Tongue (tissue), 3 donors: ENCODE measurements at places on chromosomes 2 and 18. TPM values are rescaled to one million over a fixed set of nuclear protein-coding genes. Genes with fewer than 3 reads are reported as not detected.
A peak's percentile ranks its signal among the peaks of the same experiment; 100 is the strongest.

GRCh38 chr2:128327180-128327964 lies 8.7 kb upstream of the HS6ST1 start:
- no peak for DNase-seq

The CYP26B1 gene
- total RNA-seq, result 13.8 TPM

The BMP10 gene
- total RNA-seq, result not detected

The SOX11 gene
- total RNA-seq, result 15.8 TPM

DNA sequence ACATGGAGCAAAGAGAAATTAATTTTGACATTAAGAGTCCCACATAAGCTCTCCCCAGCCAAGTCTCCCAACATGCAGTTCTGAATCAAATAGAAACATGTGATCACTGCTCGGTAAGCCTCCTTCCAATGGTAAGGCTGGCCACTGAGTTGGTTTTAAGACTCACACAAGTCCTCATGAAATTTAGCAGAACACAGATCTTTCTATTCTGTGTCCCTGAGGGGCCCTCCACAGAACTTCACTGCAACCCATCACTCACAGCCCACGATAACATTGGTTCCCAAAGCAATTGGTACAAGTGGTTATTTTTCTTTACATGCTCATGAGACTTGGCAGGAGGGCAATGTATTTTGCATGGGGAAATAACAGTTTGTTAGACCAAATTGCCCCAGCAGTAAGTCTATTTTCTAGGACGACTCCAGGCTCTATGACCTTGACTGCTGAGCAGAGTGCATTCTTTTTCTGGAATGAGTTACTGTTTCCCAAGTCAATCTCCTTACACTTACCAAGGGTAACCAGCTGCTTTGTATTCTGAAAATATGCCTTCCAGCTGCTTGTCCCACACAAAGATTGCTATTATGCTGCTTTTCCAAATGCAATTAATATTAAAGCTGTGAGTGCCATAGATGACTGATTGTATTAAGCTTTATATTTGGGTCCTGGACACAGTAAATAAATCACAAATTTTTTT lies 142.3 kb upstream of the TANK start:
- DNase-seq, result peak; percentile 68

DNA sequence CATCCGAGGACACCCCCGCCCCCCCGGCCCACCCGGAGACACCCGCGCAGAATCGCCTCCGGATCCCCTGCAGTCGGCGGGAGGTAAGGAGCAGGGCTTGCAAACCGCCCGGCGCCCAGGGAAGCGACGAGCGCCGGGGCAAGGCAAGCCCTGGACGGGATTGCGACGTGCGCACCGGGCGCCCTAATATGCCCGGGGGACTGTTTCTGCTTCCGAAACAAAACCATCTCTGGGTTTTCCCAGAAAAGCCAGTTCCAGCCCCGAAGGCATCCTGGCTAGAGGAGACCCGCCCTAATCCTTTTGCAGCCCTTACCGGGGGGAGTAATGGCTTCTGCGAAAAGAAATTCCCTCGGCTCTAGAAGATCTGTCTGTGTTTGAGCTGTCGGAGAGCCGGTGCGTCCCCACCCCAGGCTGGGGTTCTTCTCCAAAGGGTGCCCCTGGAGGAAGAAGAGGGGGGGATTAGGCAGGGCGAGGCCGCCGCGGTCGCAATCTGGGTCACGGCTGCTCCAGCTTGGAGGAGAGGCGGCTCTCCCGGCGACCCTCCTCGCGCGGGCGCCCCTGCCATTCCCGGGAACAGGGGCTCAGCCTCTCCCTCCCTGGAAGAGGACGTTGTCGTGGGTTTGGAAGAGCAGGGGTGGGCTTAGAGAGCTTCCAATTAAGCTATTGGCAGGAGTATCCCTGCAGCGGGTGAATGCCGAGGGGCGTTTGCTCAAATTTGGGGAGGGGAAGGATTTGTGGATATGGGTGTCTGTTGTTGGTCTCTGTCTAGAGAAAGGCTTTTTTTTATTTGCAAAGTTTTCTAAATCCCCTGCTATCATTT lies 521 bp downstream of the MYCN start:
- peak; percentile 34 for DNase-seq

The ERICH2 gene
- total RNA-seq, result 1.6 TPM

The CRYGC gene
- not detected for total RNA-seq
